ENCODE measurements at places on chromosomes 6 and 20.

- DNase-seq = no peak
Observed at GRCh38 chr20:51311636-51312479, 230.7 kb downstream of the NFATC2 start.

GRCh38 chr6:70312165-70312745, 9.4 kb upstream of the COL9A1 start:
- DNase-seq = peak; percentile 75

DNA sequence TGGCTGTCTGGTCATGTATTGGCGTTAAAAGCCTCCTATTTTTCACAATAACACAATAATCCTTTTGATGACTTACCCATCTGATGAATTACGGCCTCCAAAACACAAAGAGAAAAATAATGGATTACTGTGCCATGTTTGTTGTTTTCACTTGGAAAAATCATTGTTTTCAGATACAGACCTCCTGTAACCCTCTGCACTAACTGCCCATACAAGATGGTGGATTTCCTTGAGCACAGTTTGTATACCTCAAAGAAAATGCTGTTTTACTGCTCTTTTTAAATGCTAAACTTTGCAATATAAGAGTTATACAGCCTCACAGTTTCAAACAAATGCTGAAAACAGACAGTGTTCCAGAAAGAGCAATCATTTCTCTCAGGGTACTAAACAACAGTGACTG, 61.0 kb downstream of the SMLR1 start:
- DNase-seq = no peak

DNA sequence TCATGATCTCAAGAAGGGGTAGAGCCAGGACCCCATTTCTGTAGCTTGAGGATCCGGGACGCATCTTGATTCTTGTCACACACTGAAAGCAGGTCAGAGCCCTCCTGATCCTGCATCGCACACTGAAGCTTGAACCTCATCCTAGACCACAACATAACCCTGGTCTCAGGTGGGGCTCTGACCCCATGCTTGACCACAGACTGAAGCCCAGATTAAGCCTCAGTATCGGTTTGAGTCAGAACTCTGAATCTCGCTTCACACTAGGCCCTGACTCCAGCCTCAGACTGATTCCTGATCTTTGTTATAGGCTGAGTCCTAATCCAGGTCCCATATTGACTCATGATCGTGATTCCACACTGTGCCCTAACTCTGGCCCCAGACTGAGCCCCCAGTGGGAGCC, 8.5 kb upstream of the RSPO4 start:
- DNase-seq = no peak

- DNase-seq = peak; percentile 38
Observed at GRCh38 chr6:17589406-17590096, 10.6 kb upstream of the FAM8A1 start.

- no peak for DNase-seq
Observed at GRCh38 chr6:147693181-147693580, 184.7 kb downstream of the SAMD5 start.

DNA sequence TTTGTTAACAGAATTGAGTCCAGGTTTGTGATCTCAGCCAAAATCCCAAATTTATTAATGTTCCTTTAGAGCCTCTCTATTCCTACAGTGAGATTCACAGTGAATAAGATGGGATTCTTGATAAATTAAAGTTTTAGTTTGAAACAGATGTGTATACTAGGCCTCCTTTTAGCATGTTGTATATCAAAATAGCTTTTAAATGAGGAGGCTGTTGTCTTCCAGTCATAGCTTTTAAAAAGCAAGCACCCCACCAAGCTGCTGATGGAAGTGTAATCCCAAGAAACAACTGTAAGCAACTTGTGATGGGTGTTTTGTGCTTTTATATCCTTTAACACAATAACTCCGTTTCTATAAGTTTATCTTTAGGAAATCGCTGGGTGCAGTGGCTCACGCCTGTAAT, 7.0 kb downstream of the GTF2H5 start:
- no peak for DNase-seq

DNA sequence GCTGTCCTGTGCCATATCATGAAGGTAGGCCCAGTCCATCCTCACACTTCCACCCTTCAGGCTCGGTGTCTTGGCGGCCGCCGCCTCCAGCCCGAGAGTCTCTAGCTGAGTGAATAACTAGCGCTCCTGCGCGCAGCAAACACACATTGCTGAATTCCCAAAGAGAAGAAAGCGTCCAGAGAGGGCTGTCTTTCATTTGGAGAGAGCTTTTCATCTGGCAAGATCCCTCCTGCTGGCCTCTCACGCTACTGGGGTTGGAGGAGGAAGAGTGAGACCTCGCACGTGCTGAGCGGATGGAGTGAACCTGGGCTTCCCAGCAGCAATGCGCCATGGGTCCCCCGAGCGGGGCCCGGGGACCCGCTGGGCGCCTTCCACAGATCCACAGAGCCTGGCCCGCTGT, 73.2 kb downstream of the NCR2 start:
- no peak for DNase-seq

DNA sequence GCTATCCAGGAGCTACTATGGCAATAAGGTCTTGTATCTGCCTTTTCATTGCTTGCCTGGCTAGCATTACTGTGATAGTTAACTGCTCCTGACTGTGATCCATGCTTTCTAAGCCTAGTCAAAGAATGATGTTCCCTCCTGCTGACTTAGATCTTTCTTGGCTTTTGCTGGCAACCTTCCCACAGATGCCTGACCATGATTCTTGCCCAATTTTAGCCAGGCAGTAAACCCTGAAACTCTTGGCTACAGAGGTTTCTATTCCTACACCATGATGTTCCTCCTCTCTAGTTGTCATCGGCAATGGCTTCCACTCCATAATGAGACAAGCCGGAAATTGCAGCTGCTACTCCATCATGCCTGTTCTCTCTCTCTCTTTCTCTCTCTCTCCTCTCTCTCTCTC, 238.1 kb downstream of the HAO1 start:
- peak; percentile 31 for DNase-seq

GRCh38 chr20:63009045-63009961, 2.5 kb upstream of the BHLHE23 start:
- no peak for DNase-seq

DNA sequence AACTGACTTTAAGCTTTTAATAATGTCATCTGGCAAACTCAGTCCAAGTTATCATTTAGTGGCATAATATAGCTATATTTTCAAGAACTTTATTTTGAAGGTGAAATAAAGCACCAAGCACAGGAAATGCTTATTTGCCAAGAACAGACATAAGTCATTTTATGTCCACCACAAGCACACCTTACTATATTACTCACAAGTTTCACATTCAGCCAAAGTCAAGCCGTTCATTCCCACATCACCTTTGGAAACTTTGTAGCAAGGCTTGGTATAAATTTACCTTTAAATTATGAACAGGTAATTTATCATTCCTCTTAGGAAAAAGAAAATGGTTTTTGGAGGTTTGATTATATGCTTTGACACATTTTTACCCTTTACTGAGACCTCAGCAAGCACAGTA, 236.8 kb upstream of the FKBP1C start:
- no peak for DNase-seq

- no peak for DNase-seq
Observed at GRCh38 chr6:40671694-40672050, 84.5 kb upstream of the LRFN2 start.

DNA sequence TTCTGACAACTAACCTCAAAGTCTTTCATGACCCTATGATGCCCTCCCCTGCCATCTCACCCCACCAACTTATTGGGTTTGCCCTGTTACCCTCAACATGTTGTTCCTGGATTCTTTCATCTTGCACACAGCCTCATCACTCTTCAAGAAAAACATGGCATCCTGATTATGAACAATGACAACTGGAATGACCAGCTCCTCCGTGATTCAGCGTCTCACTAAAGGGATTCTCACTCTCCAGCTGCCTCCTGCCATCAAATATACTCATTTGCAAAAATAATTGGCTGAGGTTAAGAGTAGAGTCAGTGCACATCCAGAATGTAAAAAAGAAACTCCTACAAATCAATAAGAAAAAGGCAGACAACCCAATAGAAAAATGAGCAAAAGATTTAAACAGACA, 59.7 kb upstream of the MDGA1 start:
- DNase-seq = no peak

DNA sequence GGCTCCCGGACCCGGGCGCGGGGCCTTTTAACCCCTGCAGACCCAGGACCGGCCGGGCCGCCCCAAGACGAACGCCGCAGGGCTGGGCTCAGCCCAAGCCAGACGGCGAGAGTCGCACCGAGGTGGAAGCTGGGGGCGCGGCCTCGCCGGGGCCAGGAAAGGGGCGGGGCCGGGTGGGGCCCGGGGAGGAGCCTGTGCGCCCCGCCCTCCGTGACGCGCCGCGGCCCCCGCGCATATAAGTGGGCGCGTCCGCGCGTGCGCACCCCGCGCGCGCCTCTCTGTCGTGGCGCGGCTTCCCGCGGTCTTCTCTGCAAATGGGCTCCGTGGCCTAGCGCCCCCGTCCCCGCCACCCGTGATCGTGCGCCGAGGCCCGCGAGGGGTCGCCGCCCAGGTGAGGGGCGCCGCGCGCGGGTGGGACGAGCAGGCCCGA, at the start of gene PPDPF:
Gene PPDPF (plus strand): TSS at position 262 of the 430 bp plus-strand sequence. CDS start 544 bp downstream, outside the sequence.
- DNase-seq = peak; percentile 29

DNA sequence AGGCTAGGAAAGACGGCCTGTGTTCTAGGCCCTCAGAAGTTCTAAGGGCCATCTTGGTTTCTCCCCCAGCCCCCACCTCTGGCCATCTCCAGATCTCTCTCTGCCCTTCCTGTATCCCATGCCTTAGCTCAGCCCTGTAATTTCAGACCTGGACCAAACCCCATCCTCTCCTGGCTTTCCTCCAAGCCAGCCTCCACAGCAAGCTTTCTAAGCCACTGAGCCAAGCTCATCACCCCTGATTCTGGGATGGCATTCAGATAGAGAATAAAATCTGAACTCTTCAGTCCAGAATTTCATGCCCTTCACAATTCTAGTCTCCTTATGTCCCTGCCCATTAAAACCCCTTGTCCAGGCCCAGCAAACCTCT, 18.9 kb upstream of the CCM2L start:
- no peak for DNase-seq

DNA sequence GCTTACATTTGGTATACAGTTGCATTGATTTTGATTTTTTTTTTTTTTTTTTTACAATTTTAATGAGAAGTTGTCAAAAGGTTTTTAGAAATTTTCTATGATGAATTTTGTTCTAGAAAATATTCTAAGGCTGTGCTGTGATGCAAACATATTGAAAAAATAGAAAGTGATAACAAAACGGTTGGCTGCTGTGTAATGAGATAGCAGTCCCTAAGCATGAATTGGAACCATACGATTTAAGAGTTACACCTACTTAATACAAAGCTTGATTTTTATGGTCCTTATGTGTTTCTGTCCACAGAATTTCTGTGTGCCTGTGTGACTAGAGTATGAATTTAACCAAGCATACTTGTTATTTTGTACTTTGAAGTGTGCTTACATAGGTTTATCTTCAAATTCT, 12.1 kb downstream of the HIVEP1 start:
- DNase-seq = no peak

GRCh38 chr20:9775176-9775575, 63.7 kb downstream of the PAK5 start:
- no peak for DNase-seq

- DNase-seq = no peak
Observed at GRCh38 chr6:36760685-36761435, 63.2 kb downstream of the RAB44 start.

GRCh38 chr6:165755583-165755982, 92.5 kb upstream of the PDE10A start:
- no peak for DNase-seq

DNA sequence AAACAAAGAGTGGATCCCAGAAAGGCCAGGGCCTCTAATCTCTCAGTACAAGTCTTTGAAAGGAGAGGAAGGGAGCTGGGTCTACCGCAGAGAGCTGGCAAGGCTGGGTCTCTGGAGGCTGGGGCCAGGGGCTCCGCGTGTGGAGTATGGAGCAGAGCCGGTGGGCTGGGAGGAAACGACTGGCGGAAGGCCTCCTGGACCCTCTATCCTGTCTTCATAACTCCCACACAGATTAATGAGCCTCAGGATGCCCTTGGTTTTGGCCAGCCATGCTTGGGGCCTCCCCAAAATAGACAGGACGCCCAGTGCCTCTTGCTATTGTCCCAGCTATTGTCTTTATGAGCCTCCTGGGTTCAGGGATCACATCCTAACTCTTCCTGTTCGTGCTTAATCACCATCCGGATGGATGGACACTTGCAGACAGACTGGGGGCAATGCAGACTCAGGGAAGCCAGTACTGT, 306.4 kb downstream of the DHX35 start:
- DNase-seq = no peak

DNA sequence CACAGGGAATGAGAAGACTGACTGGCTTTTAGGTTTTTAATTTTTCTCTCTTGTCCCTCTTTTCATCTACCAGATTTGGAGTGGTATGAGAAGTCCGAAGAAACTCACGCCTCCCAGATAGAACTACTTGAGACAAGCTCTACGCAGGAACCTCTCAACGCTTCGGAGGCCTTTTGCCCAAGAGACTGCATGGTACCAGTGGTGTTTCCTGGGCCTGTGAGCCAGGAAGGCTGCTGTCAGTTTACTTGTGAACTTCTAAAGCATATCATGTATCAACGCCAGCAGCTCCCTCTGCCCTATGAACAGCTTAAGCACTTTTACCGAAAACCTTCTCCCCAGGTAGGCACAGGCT, 644 bp downstream of the MAD2L1BP start:
- no peak for DNase-seq

GRCh38 chr6:165059032-165059431, 250.4 kb downstream of the C6orf118 start:
- DNase-seq = peak; percentile 36

GRCh38 chr20:53034899-53035298, 62.7 kb downstream of the TSHZ2 start:
- no peak for DNase-seq

DNA sequence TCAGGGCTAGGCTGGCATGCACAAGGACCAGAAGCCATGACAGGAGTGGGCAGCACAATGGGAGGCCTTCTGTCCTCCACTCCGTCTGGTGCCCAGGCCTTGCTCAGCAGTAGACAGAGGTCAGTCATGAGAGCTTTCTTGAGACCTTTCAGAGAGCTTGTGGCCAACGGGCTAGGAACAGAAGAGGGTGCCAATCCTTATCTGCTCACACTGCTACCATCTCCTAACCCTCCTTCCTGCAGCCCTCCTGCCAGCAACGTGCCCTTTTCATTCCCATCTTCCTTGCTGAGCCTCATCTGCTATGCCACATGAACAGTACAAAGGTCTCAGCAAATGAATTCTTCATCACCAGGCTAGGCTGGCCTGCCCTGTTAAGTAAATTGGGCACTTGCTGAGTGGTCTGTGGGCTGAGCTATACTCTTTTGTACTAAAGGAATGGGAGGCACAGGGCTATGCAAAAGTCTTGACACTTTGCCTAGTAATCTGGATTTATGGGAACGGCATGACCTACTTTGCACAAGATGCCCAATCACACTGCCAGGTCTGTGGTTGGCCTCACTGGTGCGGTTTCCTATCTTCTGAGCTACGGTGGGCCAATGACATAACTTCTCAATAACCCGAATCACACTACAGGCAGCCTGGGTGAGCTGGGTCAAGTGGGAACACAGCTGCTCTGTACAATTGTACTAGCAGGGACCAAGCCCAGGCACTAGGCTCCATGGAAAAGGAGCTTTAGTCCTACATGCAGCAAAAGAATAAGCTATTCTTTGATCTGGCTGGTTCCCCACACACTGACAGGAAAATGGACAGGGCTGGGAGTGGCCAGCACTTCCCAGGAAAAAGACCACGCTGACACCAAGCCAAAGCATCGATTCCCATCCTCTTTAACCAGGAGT, 47.8 kb downstream of the ELOVL5 start:
- DNase-seq = no peak

Measured in skeletal muscle cell (primary cell).